Omental fat pad (tissue), 4 donors: ENCODE measurements at places on chromosomes 7 and 10. TPM values are rescaled to one million over a fixed set of nuclear protein-coding genes. Genes with fewer than 3 reads are reported as not detected.

PON2 gene
- total RNA-seq = 82.1 TPM

GRCh38 chr10:580778-581177 is 108.7 kb downstream of the DIP2C start:
- no peak for DNase-seq

DNA sequence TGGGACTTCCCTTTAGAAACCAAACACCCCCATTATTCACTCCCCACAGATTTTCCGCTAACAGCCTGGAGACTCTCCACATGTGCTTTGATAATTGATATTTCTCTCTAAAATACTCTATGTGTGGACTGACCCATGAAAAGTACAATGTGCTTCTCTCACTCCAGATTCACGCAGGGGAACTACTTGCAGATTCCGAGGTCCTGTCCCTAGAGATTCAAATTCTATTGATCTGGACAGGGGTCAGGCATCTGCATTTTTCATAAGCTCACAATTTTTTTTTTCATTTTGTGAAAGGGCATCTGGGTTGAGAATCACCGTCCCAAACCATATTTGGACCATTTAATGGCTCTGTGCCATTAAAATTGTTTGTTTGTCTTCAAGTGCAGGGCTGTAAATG is 98.7 kb downstream of the CALCR start:
- no peak for DNase-seq

GRCh38 chr10:94131885-94132284 is 138.2 kb downstream of the PLCE1 start:
- DNase-seq = no peak

GRCh38 chr7:106305732-106306131 is 20.9 kb upstream of the NAMPT start:
- DNase-seq = no peak
